Activated CD4-positive, alpha-beta T cell treated with anti-CD3 and anti-CD28 coated beads for 36 hours (primary cell): ENCODE measurements at places on chromosomes 6 and 20. TPM values are rescaled to one million over a fixed set of nuclear protein-coding genes. Genes with fewer than 3 reads are reported as not detected.

The LAMA2 gene
- total RNA-seq = 0.65 TPM

DNA sequence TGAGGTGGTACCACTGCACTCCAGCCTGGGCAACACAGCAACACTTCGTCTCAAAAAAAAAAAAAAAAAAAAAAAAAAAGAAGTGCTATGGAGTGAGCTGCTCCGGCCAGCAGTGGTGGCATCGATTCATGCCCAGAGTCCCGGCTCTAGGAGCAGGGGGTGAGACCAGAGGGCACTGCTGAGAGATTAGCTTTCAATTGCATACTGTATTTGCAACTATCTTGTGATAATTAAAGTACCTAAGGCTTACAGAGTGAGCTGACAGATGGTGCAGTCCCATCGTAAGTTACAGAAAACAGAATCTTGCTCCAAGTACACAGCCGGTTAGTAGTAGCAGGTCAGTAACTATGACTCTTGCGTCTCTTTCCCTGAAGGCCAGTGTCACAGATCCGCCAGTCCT is 31.5 kb downstream of the TMEM14B start:
- DNase-seq = no peak

- no peak for DNase-seq
Measured at GRCh38 chr6:42352856-42353564, 98.7 kb downstream of the TRERF1 start.

- no peak for DNase-seq
Measured at GRCh38 chr6:67680297-67680932, 954.7 kb upstream of the ADGRB3 start.

DNA sequence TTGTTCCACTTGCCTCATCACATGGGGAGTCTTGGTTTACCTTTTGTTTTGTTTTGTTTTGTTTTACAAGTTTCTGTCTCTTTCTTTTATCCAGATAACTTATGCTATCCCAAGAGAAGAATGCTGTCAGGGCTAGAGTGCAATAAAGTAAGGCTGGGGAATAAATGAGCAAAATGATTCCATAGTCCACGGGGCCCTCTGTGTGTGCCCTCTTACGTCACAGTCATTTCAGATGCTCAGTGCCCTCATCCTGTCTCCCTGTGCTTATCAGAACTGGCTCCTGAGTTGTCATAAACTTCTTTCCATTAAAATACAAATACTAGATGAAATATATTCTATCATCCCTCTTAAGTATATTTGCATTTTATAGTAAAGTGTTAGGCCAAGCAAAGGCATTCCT is 30.8 kb upstream of the ENPP1 start:
- DNase-seq = no peak

DNA sequence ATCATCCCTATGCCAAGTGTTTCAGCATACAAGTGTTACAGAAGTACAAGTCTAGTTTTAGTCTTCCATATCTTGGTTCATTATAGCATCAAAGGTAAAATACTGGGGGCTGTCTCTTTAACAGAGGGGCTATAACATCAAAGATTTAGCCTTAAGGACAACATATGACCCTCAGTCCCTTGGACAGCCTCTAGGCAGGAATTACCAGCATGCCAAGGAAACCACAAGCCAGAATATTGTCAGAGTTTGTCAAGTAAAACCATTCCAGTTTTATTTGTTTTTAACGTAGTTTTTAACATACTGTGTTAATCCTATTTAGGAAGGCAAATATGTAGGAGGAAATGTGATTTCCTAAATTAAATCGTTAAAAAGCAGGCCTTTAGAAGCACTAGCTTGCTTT is 18.6 kb downstream of the ZKSCAN8 start:
- no peak for DNase-seq

- DNase-seq = peak; percentile 38
Measured at GRCh38 chr6:89433252-89434149, 549 bp downstream of the ANKRD6 start.

- no peak for DNase-seq
Measured at GRCh38 chr6:40727271-40727670, 140.1 kb upstream of the LRFN2 start.
